ENCODE measurements at places on chromosomes 1 and 21.

DNA sequence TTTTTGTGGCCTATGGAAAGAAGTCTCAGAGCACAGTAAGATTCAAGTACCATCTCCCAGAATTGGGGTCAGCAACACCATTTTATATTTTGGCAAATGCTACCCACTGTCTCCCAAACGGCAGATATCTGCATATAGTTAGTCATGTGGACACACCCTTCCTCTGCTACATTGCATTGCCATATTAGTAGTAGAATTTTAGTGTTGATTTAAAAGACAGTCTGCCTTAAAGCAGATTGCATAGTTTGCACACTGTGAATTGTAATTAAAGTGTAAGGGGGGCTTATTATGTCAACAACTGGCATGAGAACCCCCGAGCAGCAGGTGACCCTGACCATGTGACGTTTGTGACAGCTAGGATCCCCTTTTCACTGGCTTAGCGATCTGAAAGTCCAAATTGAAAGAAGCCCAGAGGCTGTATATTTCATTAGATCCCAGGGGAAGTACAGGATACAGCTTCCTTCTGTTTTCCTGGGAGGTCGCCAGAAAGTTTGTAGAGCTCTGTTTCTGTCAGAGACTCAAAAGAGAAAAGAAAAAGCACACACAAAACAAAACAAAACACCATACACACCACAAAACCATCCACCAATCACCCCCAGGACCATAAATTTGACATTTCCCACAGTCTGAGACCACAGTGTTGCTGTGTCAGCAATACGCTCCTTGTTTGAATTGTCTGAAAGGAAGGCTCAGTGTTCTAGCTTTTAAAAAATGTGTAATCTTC is 172.4 kb downstream of the NFIA start:
- H3K27me3 ChIP-seq: no peaks in the 10 kb centered on the region
- no peaks in the 10 kb centered on the region for H3K4me1 ChIP-seq
- no peak overlapping the region for H3K27ac ChIP-seq
- H3K36me3 ChIP-seq: no peaks in the 10 kb centered on the region

- no peak overlapping the region for H3K4me3 ChIP-seq
- H3K4me1 ChIP-seq: no peaks in the 10 kb centered on the region
- no peak overlapping the region for H3K27ac ChIP-seq
- no peak for DNase-seq
Observed at GRCh38 chr1:62025892-62026291, 168.8 kb upstream of the L1TD1 start.

- no peaks in the 10 kb centered on the region for H3K4me1 ChIP-seq
- H3K4me3 ChIP-seq: no peak overlapping the region
- H3K27ac ChIP-seq: no peak overlapping the region
- no peaks in the 10 kb centered on the region for H3K27me3 ChIP-seq
- peaks cover 42% of the 10 kb centered on the region for H3K36me3 ChIP-seq
Observed at GRCh38 chr1:19374083-19374801, 62.1 kb downstream of the SLC66A1 start.

GRCh38 chr1:10848109-10848684 is 51.8 kb upstream of the CASZ1 start:
- peaks cover 3% of the 10 kb centered on the region for H3K27me3 ChIP-seq
- no peak overlapping the region for H3K4me3 ChIP-seq
- no peaks in the 10 kb centered on the region for H3K36me3 ChIP-seq
- DNase-seq: no peak

- DNase-seq: no peak
- no peak overlapping the region for H3K27ac ChIP-seq
- H3K4me3 ChIP-seq: no peak overlapping the region
- peaks cover 9% of the 10 kb centered on the region for H3K4me1 ChIP-seq
- no peaks in the 10 kb centered on the region for H3K36me3 ChIP-seq
- H3K27me3 ChIP-seq: no peaks in the 10 kb centered on the region
Observed at GRCh38 chr1:8682573-8682972, 134.9 kb downstream of the RERE start.

DNA sequence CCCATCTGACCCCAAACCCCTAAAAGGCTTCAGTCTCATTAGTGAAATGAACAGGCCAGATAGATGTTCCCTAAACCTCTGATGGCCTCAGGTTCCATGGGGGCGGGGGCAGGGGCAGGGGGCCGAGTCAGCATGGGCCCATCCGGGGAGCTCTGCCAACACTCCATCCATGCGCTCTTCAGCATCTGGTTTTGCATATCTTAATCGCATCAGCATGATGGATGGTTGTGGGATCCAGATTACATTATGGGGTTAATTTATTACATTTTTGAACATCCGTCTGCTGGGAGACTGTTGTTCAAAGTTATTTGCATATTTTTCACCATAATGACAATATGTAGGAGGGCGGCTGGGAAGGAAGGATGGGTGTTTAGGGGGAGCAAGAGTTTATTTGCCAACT is 3.1 kb upstream of the MAD2L2 start:
- peaks cover 2% of the 10 kb centered on the region for H3K27me3 ChIP-seq
- no peak for DNase-seq
- H3K36me3 ChIP-seq: no peaks in the 10 kb centered on the region
- no peak overlapping the region for H3K27ac ChIP-seq
- H3K4me1 ChIP-seq: no peaks in the 10 kb centered on the region

GRCh38 chr1:179314928-179315327 is 21.3 kb downstream of the SOAT1 start:
- H3K36me3 ChIP-seq: no peaks in the 10 kb centered on the region
- no peak overlapping the region for H3K27ac ChIP-seq
- DNase-seq: no peak
- H3K4me1 ChIP-seq: no peaks in the 10 kb centered on the region

DNA sequence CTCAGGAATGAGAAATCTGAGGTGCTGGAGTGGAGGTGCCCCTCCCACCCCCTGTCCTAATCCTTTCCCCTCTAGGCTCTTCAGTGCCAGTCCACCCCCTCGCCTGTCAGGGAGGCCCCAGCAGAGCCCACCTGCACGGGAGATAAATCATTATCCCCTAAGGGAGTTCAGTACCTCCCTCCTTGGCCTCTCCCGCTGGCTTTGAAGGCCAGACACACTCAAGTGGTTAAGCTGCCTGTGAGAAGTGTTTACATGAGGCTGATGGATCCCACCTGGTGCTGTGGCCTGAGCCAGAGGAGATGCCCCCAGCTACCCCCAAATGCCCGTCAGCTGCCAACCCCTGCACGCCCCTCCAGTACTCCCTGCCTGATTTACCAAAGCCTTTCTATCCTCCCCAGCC is 3.7 kb downstream of the RSPO1 start:
- DNase-seq: no peak
- H3K4me1 ChIP-seq: no peaks in the 10 kb centered on the region
- H3K27me3 ChIP-seq: peaks cover 34% of the 10 kb centered on the region

DNA sequence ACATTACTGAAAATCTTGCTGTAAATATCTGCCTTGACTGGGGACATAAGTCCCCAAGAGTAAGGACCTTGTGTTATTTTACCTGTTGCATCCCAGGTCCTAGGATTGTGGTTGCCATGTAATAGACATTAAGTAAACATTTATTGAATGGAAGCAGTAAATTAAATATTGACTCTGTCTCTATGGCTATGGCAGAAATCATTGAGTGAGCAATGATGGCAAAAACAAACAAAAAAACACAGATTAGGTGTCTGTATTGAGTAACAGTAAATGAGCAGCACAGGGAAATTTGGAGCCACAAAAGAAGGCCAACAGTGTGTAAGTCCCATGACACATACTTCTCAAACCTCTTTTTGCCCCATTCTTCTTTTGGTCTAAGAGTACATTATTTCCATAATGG is 240.4 kb downstream of the NFIA start:
- no peak overlapping the region for H3K4me3 ChIP-seq
- no peak for DNase-seq
- no peaks in the 10 kb centered on the region for H3K27me3 ChIP-seq
- no peak overlapping the region for H3K27ac ChIP-seq
- H3K36me3 ChIP-seq: no peaks in the 10 kb centered on the region
- H3K4me1 ChIP-seq: no peaks in the 10 kb centered on the region

DNA sequence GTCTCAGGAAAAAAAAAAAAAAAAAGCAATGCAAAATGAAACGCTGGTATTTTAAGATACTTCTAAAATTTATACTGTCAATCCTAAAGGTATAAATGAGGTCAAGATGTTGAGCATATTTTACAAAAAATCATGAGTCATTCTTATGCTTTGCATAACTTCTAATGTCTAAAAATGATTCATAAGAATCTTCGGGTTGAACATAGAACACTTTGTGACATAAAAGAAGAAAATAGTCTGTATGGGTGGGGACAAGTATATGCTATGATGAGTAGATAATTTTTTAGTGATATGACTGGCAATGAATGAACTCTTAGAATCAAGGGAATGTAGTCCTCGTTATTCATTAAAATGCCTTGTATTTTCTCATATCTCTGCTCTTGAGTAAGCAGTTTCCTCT is 416.9 kb upstream of the USP24 start:
- no peaks in the 10 kb centered on the region for H3K36me3 ChIP-seq
- H3K4me1 ChIP-seq: no peaks in the 10 kb centered on the region
- no peak overlapping the region for H3K4me3 ChIP-seq
- H3K27ac ChIP-seq: no peak overlapping the region
- H3K27me3 ChIP-seq: no peaks in the 10 kb centered on the region

DNA sequence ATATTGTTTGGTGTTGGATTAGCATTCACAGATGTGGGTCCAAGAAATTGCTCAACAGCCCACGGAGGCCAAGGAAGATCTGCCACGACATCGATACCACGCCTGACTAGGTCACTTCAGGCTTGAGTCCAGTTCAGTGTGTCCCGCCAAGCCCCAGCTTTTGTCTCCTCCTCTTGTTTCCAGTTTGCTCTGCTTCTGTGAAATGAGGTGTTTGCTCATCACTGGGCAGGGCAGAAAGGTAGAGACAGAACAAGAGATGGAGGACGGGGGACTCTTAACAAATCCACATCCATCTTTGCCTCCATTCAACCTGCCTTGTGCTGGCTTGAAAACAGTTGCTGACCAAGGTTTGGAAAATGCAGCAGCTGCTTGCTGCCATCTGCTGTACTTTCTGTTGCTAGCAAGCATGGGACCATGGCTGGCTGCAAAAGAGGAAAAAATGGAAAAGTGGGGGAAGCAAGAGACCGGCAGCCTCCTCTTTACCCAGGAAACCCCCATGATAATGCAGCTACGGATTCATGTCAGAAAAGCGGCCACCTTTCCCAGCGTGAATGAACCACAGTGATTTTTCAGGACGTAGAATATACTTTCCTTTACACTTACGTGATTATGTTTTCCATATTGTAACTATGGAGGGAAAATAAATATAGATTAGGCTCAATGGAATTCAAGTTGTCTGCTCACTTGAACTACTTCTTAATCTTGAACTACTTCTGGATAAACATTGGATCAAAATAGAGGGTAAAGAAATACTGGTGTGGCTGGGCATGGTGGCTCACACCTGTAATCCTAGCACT is 80.2 kb upstream of the GREM2 start:
- no peaks in the 10 kb centered on the region for H3K36me3 ChIP-seq
- H3K27me3 ChIP-seq: no peaks in the 10 kb centered on the region
- no peak overlapping the region for H3K4me3 ChIP-seq
- no peak overlapping the region for H3K27ac ChIP-seq
- H3K4me1 ChIP-seq: no peaks in the 10 kb centered on the region
- no peak for DNase-seq

DNA sequence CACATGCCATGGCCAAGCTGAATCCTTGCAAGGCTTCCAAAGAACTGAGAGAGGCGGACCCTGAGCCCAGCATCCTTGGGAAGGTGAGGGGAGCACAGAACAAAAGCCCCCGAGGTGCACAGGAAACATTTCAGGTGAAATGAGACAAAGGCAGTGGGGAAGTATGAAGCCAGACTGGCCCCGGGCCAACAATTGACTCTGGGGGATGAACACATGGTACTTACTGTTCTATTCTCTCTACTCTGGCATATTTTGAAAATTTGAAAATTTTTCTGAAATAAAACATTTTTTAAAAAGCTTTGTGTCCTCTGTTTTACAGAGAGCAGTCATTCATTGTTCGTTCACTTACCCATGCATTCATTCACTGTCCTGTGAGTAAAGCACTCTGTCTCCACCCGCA is 77.7 kb downstream of the GRIK3 start:
- H3K4me1 ChIP-seq: no peaks in the 10 kb centered on the region
- no peak for DNase-seq
- H3K4me3 ChIP-seq: no peak overlapping the region

DNA sequence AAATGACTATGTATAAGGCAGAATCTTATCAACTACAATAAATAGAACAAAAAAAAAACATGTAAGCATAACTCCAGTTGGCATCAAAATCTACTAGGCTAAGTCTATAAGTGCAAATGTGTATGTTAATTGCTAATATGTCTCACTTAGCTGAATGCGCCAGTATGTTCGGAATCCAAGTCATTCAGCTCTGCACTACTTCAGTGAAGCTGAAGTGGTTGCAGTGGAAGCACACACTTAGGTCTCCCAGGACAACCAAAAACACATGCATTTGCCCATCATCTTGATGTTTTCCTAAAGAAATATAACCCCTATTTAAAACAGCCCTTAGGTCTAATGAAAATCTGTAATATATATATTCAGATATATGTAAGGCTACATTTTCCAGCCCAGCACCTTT is 41.0 kb upstream of the RGS2 start:
- H3K36me3 ChIP-seq: no peaks in the 10 kb centered on the region
- no peaks in the 10 kb centered on the region for H3K27me3 ChIP-seq

- no peaks in the 10 kb centered on the region for H3K27me3 ChIP-seq
- no peak for DNase-seq
- no peaks in the 10 kb centered on the region for H3K4me1 ChIP-seq
- no peak overlapping the region for H3K4me3 ChIP-seq
- H3K36me3 ChIP-seq: no peaks in the 10 kb centered on the region
Observed at GRCh38 chr1:221336126-221336525, 405.8 kb downstream of the DUSP10 start.

- H3K27ac ChIP-seq: no peak overlapping the region
- H3K4me1 ChIP-seq: no peaks in the 10 kb centered on the region
- no peaks in the 10 kb centered on the region for H3K27me3 ChIP-seq
- H3K4me3 ChIP-seq: no peak overlapping the region
Observed at GRCh38 chr1:56215086-56215485, 364.3 kb downstream of the PLPP3 start.

DNA sequence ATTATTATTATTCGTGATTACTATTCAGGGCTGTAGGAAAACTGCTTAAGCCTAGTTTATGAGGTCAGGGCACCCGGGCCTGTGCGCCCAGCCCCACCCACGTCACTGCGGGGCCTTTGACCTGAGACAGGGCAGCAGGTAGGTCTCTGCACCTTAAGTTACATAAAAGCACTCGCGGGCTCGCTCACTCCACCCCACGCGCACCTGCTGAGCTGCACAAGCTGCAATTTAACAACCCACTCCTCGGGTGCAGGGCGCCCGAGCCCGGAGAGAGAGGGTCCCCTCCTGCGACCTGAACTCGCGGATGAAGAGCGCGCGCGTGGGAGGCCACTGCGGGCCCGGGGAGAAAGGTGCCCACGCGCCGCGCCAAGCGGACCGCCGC is 477 bp downstream of the ICMT start:
- DNase-seq: no peak
- H3K36me3 ChIP-seq: no peaks in the 10 kb centered on the region
- H3K27me3 ChIP-seq: no peaks in the 10 kb centered on the region
- H3K4me1 ChIP-seq: peaks cover 5% of the 10 kb centered on the region

DNA sequence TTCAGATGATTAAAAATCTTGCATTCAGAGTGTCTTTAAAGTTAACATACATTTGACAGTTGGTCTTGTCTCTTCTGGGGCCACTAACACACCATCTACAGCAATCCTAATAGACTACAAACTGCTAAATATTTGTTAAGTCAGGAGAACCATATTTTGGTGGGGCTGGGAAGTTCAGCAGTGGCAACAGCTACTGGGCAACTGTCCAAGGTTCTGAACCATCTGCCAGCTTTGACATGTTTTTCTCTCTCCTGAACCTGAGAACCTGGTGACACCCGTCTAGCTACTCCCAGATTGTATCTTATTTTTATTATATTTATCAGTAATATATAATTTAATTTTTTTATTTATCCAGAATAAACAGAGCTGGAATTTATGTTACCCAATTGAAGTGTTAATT is 199.0 kb upstream of the DPYD start:
- no peaks in the 10 kb centered on the region for H3K36me3 ChIP-seq
- no peak for DNase-seq
- no peaks in the 10 kb centered on the region for H3K4me1 ChIP-seq
- no peak overlapping the region for H3K4me3 ChIP-seq
- no peaks in the 10 kb centered on the region for H3K27me3 ChIP-seq
- H3K27ac ChIP-seq: no peak overlapping the region

Data from GM12878 (cell line).